ENCODE measurements at places on chromosomes 6 and 20. TPM values are rescaled to one million over a fixed set of nuclear protein-coding genes. Genes with fewer than 3 reads are reported as not detected.

- no peak overlapping the region for H3K27ac ChIP-seq
- H3K4me1 ChIP-seq, result peaks cover 10% of the 10 kb centered on the region
- H3K4me3 ChIP-seq, result no peak overlapping the region
- no peak for DNase-seq
- H3K27me3 ChIP-seq, result peaks cover 4% of the 10 kb centered on the region
Measured at GRCh38 chr6:36377594-36377993, 9.9 kb downstream of the ETV7 start.

GRCh38 chr6:159104163-159104925 lies 59.6 kb upstream of the TAGAP start:
- DNase-seq, result peak; percentile 67
- no peaks in the 10 kb centered on the region for H3K36me3 ChIP-seq
- no peaks in the 10 kb centered on the region for H3K27me3 ChIP-seq
- peak overlapping the region; percentile 75 for H3K4me3 ChIP-seq
- H3K4me1 ChIP-seq, result peaks cover 60% of the 10 kb centered on the region

GRCh38 chr20:47445291-47445690 lies 56.4 kb upstream of the NCOA3 start:
- H3K27ac ChIP-seq, result no peak overlapping the region
- H3K4me3 ChIP-seq, result no peak overlapping the region
- no peaks in the 10 kb centered on the region for H3K27me3 ChIP-seq
- H3K36me3 ChIP-seq, result no peaks in the 10 kb centered on the region
- no peaks in the 10 kb centered on the region for H3K4me1 ChIP-seq

The HNF4A gene
- total RNA-seq, result not detected

GRCh38 chr6:155411154-155412052 lies 44.2 kb downstream of the NOX3 start:
- H3K27ac ChIP-seq, result peak overlapping the region; percentile 4
- no peaks in the 10 kb centered on the region for H3K4me1 ChIP-seq
- no peaks in the 10 kb centered on the region for H3K27me3 ChIP-seq
- H3K36me3 ChIP-seq, result no peaks in the 10 kb centered on the region

The MCM3 gene
- total RNA-seq, result 20.3 TPM

- H3K4me3 ChIP-seq, result no peak overlapping the region
- no peaks in the 10 kb centered on the region for H3K27me3 ChIP-seq
- peaks cover 2% of the 10 kb centered on the region for H3K36me3 ChIP-seq
- H3K27ac ChIP-seq, result no peak overlapping the region
Measured at GRCh38 chr6:147046141-147046877, 157.9 kb upstream of the STXBP5 start.

The DZANK1 gene
- 3.9 TPM for total RNA-seq

DNA sequence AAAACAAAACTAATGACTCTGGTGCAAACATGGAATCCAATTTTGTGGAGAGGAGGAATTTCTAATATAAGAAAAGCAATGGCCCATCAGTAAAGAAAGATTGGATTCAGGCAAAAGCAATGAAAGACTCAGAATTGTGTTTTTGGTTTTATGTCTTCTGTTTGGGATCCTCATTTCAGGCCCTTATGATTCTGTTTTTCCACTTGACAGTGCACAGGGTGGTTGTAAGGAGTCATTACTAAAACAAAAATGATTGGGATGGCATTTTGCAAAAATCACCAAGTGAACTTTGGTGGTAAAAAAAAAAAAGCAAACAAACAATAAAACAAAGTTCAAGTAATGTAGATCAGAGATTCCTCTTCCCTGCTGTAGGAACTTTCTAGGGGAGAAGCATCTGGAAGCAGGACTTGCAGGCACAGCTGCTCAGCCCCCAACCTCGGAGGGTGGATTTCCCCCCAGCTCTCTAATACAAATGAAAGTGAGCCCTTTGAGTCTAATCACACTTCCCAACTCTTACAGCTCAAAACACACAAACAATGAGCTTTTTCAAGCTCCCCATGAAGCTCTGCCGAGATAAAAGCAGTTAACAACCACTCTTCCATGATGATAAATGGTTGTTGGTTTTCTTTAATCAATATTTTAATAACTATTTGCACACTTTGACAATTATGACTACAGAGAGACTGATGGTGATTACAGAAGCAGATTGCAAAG lies 177.7 kb downstream of the ZDHHC14 start:
- no peaks in the 10 kb centered on the region for H3K27me3 ChIP-seq
- H3K4me1 ChIP-seq, result peaks cover 21% of the 10 kb centered on the region
- no peak for DNase-seq

The SIGLEC1 gene
- 0.13 TPM for total RNA-seq

The RFX6 gene
- total RNA-seq, result not detected

- H3K27ac ChIP-seq, result peak overlapping the region; percentile 32
- no peak for DNase-seq
- peaks cover 13% of the 10 kb centered on the region for H3K4me1 ChIP-seq
- H3K27me3 ChIP-seq, result peaks cover 10% of the 10 kb centered on the region
Measured at GRCh38 chr6:116439522-116440051, 21.6 kb upstream of the CALHM6 start.

DNA sequence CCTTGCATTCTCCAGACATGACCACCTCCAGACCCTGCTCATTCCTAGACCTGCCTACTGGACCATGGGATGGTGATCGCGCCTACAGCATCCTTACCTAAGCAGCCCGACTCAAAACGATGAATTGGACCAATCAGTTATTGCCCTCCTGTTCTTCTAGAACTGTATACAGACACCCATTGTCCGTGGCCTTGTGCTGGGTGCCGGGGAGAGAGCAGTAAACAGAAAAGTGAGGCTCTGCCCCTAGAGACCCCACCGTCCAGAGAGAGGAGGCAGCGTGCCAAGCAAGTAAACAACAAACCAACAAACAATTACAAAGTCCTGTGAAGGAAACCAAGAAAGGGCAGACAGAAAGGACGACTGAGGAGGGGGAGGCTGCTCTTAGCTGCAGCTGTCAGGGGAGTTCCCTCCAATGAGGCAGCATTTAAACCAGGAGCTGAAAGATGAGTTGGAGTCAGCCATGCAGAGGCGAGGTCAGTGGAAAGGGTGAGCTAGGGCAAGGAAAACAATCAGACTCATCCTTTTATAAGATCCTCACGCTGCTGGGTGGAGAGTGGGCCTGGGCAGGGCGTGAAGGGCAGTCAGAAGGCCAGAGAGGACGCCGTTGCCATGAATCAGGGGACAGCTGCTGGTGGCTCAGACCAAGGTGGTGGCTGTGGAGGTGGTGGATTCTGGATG lies 37.6 kb upstream of the BLCAP start:
- DNase-seq, result no peak
- H3K27ac ChIP-seq, result no peak overlapping the region
- H3K4me3 ChIP-seq, result no peak overlapping the region
- peaks cover 78% of the 10 kb centered on the region for H3K27me3 ChIP-seq
- peaks cover 4% of the 10 kb centered on the region for H3K36me3 ChIP-seq

The LAMA2 gene
- total RNA-seq, result 2.2 TPM

GRCh38 chr6:91088515-91088914 lies 501.6 kb upstream of the MAP3K7 start:
- no peaks in the 10 kb centered on the region for H3K4me1 ChIP-seq
- no peaks in the 10 kb centered on the region for H3K36me3 ChIP-seq
- H3K4me3 ChIP-seq, result no peak overlapping the region
- H3K27me3 ChIP-seq, result peaks cover 31% of the 10 kb centered on the region

DNA sequence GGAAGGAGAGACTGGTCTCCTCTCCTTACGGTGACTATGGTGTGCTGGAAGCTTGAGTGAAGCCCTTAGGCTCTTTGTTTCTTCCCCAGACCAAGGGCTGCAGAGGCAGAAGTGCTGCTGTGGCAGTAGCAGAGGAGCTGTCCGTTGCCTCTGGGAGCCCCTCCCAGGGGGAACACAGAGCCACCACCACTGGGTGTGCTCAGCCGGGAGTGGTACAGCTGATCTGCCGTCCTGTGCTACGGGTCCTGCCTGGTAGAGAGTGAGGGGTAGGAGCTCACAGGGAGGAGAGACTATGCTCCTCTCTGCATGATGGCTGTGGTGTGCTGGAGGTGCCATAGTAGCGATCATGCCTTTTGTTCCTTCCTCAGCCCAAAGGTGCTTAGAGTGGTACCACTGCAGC lies 318.7 kb downstream of the DOK5 start:
- H3K27ac ChIP-seq, result no peak overlapping the region
- no peak for DNase-seq
- H3K36me3 ChIP-seq, result no peaks in the 10 kb centered on the region
- no peaks in the 10 kb centered on the region for H3K27me3 ChIP-seq
- H3K4me3 ChIP-seq, result no peak overlapping the region
- H3K4me1 ChIP-seq, result no peaks in the 10 kb centered on the region

- no peak overlapping the region for H3K27ac ChIP-seq
- H3K36me3 ChIP-seq, result no peaks in the 10 kb centered on the region
- no peaks in the 10 kb centered on the region for H3K27me3 ChIP-seq
- no peak overlapping the region for H3K4me3 ChIP-seq
Measured at GRCh38 chr6:165456286-165456685, 146.9 kb upstream of the C6orf118 start.

The SLC24A3 gene
- total RNA-seq, result 6.1 TPM

The SLC52A3 gene
- total RNA-seq, result not detected

- no peak for DNase-seq
- no peaks in the 10 kb centered on the region for H3K36me3 ChIP-seq
- no peak overlapping the region for H3K4me3 ChIP-seq
- no peaks in the 10 kb centered on the region for H3K27me3 ChIP-seq
- no peaks in the 10 kb centered on the region for H3K4me1 ChIP-seq
Measured at GRCh38 chr6:10278746-10279145, 136.1 kb downstream of the TFAP2A start.

GRCh38 chr6:11538052-11538818 lies 686 bp downstream of the TMEM170B start:
- peak overlapping the region; percentile 81 for H3K27ac ChIP-seq
- H3K4me1 ChIP-seq, result peaks cover 7% of the 10 kb centered on the region
- peak; percentile 20 for DNase-seq
- peaks cover 7% of the 10 kb centered on the region for H3K27me3 ChIP-seq
- peak overlapping the region; percentile 90 for H3K4me3 ChIP-seq

DNA sequence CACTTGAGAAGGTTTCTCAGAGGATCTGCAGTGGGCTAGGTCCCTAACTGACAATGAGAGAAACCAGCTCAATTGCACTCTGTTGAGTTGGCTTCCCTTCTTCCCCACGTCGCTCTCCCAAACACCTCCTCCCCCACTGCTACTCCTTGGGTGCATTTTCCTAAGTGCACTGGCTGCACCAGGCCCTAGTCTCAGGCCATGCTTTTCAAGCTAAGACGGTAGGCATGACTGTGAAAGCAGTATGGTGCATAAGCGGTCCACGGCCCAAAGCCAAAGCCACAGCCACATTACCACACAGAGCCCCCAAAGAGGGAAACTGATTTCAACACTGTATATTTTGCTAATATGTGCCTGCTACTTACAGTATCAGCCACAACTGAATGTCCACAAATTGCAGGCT lies 62.1 kb upstream of the RBM24 start:
- no peaks in the 10 kb centered on the region for H3K4me1 ChIP-seq
- DNase-seq, result no peak
- H3K27me3 ChIP-seq, result peaks cover 12% of the 10 kb centered on the region
- no peak overlapping the region for H3K4me3 ChIP-seq
- H3K36me3 ChIP-seq, result no peaks in the 10 kb centered on the region

The BCAS1 gene
- total RNA-seq, result not detected

GRCh38 chr6:119536666-119537065 lies 187.1 kb upstream of the MAN1A1 start:
- no peak for DNase-seq
- H3K27me3 ChIP-seq, result peaks cover 9% of the 10 kb centered on the region
- no peaks in the 10 kb centered on the region for H3K36me3 ChIP-seq
- H3K4me3 ChIP-seq, result no peak overlapping the region
- H3K27ac ChIP-seq, result no peak overlapping the region
- peaks cover 8% of the 10 kb centered on the region for H3K4me1 ChIP-seq

DNA sequence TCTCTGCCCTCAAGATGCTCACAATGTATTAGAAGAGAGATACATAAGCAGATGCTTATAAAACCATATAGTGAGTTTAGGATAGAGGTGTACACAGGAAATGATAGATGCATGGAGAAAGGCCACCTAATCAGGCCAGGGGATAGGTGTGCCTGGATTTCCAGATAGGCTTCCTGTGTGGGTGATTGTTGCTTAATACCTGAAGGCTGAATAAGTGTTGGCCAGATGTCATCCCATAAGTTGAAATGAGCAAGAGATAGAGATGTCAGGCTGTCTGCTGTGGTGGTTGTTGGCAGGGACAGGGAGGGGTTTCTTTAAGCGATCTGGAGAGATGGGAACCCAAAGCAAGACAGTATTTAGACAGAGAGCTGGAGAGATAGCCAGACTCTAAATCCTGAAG lies 109.8 kb upstream of the SGK1 start:
- H3K4me3 ChIP-seq, result no peak overlapping the region
- H3K27ac ChIP-seq, result no peak overlapping the region
- no peak for DNase-seq

The DLL1 gene
- 2.7 TPM for total RNA-seq

DNA sequence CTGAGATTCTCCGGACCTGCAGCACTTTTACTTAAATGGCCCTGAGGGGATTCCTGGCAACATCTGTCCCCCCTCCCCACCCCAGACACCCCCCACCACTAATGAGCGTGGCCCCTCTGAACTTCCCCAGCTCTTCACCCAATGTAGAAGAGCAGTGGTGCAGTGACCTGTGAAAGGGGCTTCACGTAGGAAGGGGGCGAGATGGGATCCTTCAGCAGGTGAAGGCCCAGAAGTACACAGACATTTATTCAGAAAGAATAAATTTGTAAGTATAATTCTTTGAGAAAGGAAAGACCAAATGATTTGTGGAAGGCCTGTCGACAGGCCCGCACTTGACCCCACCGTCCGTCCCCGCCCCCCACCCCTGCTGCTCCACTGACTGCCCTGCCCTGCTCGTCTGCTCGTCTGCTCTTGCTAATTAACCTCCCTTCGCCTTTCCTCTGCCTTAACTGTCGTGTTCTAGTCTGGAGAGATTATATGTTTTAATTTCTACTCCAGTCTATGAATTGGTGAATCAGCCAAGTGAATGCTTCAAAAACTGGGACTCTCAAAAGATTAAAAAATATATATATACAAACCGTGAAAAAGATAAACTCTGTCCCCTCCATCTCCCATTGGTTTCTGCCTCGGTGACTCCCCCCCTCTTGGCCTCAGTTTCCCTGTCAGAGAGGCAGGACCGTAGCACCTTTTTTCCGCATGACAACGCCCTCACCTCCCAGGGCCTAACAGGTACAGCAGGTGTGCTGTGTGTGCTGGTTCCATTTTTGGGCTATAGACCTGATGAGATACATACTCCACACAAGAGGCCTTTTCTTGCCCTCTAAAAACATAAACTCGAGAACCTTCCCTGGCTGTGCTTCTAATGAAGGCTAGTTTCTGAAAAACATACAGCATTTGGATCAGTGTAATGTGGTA lies 49.2 kb downstream of the GNAS start:
- H3K4me3 ChIP-seq, result peak overlapping the region; percentile 71
- H3K27ac ChIP-seq, result peak overlapping the region; percentile 8
- H3K36me3 ChIP-seq, result peaks cover 12% of the 10 kb centered on the region
- no peaks in the 10 kb centered on the region for H3K27me3 ChIP-seq
- DNase-seq, result no peak

DNA sequence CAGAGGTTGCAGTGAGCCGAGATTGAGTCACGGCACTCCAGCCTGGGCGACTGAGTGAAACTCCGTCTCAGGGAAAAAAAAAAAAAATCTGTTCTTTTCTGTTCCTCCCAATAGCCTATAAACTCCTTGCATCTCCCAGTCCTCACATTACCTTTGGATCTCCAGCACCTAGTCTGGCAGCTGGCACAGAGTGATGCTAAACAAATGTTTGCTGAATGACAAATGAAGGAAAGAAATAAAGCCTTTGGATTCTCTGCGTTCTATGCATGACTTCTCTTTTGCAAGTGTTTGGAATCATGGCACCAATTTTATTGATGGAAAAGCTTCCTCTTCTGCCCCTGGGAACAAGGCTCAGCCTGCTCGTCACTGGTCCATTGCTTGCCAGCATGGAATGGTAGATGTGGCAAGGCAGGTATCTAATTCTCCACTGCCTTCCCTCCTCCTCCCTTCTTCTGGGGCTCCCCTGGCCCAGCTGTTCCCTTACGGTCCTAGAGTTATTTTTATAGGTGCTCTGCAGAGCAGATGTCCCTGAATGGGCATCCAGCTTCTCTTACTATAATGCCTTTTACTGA lies 53.6 kb upstream of the FYN start:
- DNase-seq, result no peak
- H3K4me1 ChIP-seq, result no peaks in the 10 kb centered on the region
- H3K4me3 ChIP-seq, result no peak overlapping the region
- no peaks in the 10 kb centered on the region for H3K27me3 ChIP-seq
